ENCODE measurements at places on chromosomes 3 and 15.

GRCh38 chr3:174891524-174892203 lies 32.5 kb downstream of the NAALADL2 start:
- no peak for DNase-seq

DNA sequence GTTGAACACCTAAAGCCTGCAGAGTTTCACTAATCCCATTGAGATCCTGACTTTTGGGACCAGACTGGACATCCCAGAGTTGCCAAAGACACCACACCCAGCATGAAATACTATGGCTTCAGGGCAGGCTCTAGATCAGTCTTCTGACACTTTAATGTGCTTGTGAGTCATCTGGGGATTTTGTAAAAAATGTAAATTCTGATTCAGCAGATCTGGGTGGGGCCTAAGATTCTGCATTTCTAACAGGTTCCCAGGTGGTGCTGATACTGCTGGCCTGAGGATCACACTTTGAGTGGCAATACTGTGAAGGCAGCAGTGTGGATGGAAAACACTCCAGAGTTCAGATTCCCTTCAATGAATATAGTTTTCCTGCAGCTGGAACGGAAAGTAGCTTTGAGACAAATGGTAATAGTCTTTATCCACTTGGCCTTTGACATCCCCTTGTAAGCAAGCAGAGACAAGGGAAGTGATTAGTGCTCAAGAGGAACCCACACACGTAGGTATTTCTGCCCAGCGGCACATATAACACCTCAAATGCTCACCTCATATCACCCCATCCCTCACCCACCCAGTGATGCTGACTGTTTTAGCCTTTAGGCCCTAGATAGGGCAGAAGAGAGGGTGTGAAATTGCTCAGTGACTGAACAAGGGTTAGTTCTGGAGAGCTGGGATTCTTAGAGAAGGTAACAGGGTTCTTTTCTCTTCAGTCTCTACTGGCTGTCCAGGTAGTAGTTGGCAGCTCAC lies 51.5 kb upstream of the GSK3B start:
- no peak for DNase-seq

- DNase-seq, result no peak
Observed at GRCh38 chr15:82921242-82921641, 31.3 kb downstream of the HOMER2 start.

DNA sequence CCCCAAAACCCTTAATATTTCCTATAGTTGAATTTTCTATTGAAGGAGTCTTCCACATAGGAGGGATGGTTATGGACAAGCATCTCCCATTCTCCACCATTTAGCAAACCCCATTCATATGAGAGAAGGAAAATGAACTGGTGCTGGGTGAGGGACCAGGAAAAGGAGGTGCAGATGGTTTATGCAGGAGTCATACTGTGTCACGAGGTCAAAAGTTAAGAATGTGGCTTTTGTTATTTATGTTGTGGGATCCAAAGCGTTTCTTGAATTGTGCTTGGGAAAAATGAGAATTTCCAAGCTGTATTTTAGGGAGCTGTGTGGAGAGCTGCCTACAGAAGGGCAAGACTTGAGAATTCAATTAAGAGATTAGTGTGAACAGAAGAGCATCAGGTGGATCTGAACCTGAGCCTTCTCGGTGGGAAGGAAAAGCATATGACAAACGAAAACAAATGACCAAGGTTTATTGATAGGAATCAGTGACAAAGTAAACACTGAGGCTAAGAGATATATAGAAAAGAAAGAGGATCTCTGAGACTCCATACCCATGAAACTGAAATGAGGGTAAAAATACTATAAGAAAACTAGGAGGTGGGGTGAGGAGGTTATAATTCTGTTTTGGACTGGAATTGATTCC lies 473.3 kb upstream of the NR2F2 start:
- DNase-seq, result no peak

GRCh38 chr3:3906171-3906570 lies 106.9 kb downstream of the LRRN1 start:
- DNase-seq, result no peak

GRCh38 chr3:33456756-33457155 lies 16.6 kb upstream of the UBP1 start:
- DNase-seq, result no peak

DNA sequence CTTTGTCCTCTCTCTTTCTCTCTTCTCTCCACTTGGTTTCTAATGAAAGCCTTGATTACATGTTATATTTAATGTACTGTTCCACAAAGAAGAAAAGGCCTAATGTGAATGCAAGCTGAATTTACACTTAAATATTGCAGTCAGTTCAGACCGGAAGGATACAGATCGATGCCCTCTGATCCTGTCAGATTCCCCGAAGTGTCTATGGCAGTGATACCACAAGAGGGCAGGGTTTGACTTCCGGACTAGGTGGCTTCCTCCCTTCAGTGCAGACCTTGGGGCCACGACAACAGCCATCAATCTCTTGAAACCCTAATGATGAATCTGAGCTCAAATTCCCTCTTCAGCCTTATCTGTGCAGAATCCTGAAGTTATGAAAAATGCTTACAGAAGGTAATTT lies 29.5 kb downstream of the AGTR1 start:
- DNase-seq, result no peak

DNA sequence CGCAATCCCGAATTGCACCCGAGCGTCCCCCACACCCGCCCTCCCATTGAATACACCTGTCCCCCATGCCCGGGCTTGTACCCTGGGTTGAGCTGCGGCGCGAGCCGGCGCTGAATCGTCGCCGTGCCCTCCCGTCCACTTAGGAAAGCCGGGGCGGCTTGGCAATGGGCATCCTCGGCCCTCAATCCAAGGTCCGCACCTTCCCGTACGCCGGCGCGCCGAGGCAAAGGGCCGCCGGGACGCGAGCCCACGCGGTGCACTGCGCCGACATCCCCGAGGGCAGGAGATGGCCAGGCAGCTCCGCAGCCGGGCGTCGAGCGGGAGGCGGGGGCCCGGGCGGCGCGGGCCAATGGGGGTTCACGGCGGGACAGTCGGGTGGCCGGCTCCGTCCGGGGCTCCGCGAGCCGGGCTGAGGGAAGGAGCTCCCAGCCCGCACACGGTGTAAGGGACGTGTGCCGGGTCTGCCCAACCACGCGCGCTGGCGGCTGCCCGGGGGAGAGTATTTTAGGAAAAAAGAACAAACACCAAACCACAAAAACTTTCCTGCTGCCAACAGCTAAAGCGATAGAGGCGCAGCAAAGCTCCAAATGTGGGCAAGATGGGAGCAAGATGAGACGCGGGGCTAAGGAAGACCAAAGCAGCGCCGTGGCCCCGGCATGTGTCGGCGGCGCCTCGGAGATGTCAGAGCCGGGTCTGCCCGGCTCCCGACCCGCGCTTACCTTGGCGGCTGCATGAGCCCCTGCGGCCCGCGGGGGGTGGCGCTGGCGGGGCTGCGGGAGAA lies 621 bp downstream of the RGMA start:
- DNase-seq, result no peak
